ENCODE measurements at places on chromosomes 6 and 20. TPM values are rescaled to one million over a fixed set of nuclear protein-coding genes. Genes with fewer than 3 reads are reported as not detected.

ANGPT4 gene
- 0.02 TPM for total RNA-seq

TMEM170B gene
- 1.2 TPM for total RNA-seq

PLAGL1 gene
- 7.1 TPM for total RNA-seq

TRIM31 gene
- total RNA-seq, result 0.03 TPM

LPIN3 gene
- 0.07 TPM for total RNA-seq

CST7 gene
- total RNA-seq, result 1.0 TPM

CCN6 gene
- total RNA-seq, result not detected

F13A1 gene
- not detected for total RNA-seq

DNA sequence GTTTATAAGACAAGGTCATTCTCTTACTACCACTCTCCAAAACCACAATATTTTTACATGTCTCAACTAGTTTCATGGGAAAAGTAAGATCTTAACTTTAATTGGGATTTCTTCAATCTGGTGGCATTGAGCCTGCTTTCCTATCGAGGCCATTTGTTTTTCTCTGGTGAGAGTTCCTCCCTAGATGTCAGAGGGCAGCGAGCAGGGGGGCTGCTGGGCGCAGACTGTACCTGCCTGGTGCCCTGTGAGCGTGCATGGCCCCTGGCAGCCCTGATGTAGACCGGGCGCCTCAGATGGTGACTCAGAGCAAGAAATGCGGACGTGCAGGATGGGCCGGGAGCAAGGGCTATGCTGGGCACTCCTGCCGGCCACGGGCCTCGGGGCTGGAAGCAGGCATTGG is 27.2 kb downstream of the ERMARD start:
- no peak for DNase-seq

- DNase-seq, result no peak
These were observed 1.2 kb downstream of the GPR6 start for GRCh38 chr6:109979033-109979921.

DNA sequence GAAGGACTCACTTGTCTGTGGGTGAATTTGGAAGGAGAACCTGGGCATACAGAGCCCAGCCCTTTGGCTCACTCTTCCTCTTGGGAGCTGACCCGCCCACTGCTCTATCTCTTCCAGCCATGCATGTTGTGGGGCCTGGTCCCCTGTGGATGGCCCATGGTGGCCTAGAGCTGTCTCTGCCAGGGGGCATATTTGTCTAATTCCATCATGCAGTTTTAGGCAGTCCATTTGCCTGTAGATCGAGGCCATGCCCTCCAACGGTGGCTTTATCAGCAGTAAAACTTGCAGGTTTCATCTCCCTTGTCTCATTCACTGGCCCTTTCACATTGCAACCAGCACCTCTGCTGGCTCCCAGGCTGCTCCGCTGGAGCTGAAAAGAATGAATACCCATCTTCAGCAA is 12.9 kb upstream of the EZR start:
- DNase-seq, result no peak

- DNase-seq, result peak; percentile 35
These were observed 573 bp downstream of the SNX3 start for GRCh38 chr6:108260126-108260808.

DNA sequence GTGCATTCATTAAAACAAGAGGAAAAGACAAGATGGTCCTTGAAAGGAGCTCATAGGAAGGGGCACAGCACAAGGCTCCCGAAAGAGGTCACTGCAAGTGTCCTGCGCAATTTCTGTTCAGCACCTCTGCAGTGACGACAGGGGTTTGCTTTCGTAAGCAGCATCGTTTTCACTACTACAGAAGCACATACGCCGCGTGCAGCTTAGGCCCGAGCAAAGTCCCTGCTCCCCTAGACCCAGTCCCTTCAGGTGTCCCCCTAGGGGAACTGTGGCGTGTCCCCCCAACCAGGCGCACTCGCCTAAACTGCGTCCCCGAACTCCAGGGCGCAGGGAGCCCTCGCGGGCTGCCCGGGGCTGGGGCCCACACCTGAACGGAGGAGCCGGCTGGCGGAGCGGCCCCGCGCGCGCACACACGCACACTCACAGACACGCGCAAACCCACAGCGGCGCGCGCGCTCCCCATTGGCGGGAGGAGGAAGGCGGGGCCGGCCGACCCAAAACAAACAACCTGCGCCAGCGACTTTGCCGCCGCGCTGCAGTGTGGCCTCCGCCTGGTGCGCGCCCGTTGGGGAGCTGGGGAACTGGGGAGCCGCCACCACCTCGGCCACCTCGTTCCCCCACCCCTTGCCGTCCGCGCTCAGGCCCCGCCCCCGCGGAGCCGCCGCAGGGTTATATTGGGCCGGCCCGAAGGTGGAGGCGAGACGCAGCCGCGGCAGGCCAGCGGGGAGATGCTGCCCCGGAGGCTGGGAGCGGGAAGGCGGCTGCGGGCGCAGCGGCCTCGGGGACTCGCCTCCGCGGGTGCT is at the start of gene FOXQ1:
TSS of gene FOXQ1 (plus strand) at position 699 of the 803 bp plus-strand sequence. CDS start 607 bp downstream, outside the sequence.
- DNase-seq, result no peak

- DNase-seq, result no peak
These were observed 16.9 kb upstream of the SLC16A10 start for GRCh38 chr6:111070105-111071005.

GRCh38 chr6:46772762-46773161 is 20.4 kb upstream of the MEP1A start:
- DNase-seq, result no peak

- DNase-seq, result no peak
These were observed 84.9 kb downstream of the SOBP start for GRCh38 chr6:107574856-107575255.

DNA sequence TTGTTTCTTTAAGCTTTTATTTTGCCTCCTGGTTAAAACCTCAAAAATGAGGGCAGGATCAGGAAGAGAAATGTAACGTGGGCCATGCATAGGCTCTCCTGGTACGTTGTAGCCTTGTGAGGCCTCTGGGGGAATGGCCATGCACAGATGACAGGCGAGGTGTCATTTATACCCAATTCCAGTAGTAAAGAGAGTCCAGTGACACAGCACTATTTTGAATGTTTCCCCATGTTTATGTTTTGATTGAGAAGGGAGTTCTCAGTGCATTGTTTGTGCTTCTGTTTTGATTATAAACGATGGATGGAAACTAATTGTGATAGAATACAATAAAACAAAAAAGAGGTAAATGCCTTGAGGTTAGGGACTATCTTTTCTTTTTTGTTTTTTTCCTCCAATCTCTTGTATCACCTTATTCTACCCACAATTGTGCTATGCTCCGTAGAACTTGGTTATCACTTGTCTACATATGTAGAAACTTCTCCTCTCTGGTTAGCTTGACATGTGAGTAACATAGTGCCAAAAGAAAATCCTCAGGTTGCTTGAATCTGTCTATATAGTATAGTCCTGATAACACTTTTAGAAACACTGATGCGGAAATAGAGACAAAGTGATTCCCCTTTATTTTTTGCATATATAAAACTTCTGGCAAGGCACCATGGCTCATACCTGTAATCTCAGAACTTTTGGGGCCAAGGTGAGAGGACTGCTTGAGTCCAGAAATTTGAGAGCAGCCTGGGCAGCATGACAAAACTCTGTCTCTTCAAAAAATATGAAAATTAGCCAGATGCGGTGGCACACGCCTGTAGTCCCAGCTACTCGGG is 6.9 kb upstream of the SMIM28 start:
- no peak for DNase-seq

- DNase-seq, result no peak
These were observed 1049.8 kb upstream of the FLRT3 start for GRCh38 chr20:15387228-15387627.

DNA sequence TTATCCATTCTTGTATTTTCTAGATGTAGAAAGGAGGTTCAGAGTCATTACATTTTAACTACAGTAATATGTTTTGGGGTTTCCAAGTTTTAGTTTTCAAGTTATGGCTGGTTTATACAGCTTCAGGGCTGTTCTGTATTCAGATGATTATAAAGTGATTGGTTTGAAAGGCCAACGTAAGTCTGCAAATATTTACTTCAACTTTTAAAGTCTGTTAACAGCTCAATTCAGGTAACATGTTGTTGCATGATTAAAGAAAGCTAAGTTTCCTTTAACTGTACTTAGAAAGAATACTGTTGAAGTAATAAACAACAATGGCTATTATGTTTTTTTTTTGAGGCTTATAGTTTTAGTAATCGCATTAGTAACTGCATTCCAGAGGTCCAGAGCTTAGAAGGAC is 22.8 kb upstream of the GCLC start:
- DNase-seq, result no peak

- peak; percentile 84 for DNase-seq
These were observed 501.4 kb downstream of the BCKDHB start for GRCh38 chr6:80607811-80608391.

DNA sequence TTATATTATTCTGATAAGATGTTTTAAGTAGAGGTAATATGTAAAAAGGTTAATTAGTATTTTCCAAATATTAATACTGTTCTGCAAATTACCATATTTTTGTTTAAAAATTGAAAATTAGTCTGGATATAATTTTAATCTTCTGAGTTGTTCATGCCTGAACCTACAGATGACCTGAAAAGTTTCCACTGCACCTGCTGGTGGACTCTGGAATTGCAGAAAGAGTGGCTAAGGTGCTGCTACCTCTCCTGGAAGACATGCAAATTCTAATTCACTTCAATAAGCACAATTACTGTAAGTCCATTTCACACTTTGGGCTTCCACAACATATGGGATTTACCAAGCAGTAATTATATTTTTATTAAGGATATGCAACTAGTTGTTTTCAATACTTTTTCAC is 77.7 kb upstream of the OLIG3 start:
- DNase-seq, result peak; percentile 27

DNA sequence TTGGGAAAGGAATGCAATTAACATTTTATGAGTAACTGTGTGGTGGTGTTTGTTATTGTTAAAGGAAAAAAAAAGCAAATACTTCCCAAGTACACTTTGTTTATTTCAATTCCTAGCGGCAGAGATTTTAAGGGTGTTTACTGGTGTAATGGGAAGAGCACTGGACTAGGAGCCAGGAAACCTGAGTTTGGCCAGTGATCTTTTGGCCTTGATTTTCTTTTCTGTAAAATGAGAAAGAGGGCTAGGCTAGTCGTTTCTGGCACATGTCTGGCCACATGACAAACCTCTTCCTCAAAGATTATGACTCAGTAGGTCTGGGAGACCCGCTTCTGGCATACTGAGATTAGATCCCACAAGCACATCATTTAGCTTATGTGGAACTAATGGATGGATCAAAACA is 428.1 kb upstream of the NOX3 start:
- DNase-seq, result peak; percentile 11

- DNase-seq, result no peak
These were observed 243.3 kb downstream of the EPHA7 start for GRCh38 chr6:93176070-93176469.

DNA sequence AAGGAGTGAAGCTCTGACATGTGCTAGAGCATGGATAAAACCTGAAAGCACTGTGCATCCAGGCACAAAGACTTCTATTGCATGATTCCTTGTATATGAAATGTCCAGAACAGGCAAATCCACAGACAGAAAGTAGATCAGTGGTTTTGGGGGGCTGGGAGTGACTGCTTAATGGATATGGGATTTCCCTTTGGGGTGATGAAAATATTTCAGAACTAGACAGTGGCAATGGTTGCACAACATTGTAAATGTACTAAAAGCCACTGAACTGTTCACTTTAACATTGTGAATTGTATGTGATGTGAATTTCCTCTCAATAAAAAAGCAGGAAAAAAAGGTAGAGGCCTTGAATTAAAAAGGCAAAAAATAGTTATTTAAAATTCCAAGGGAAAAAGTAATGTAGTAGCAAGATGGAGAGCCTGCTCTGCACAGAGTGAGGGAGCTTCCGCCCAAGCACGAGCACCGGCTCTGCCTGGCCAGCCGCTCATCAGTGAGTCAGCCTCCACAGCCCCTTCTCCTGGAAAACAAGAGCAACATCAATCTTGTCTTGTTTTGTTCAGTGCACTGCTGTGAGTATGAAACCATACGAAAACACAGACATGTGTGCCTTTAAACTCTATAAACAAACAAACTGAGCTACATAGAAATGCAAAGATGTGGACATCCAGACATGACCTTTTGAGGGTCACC is 74.6 kb upstream of the THBS2 start:
- DNase-seq, result peak; percentile 69

DNA sequence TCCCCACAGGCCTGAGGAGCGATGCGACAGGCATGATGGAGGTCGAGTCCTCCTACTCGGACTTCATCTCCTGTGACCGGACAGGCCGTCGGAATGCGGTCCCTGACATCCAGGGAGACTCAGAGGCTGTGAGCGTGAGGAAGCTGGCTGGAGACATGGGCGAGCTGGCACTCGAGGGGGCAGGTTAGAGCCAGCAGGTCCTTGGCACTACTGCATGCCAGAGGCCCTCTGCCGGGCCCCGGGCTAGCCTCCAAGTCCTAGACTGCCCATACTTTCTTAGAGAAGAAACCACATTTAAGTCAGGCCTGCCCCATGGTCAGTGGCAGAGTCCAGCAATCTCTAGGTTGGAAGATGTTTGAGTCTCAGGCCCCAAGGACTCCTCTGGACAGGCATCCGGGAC is 32.1 kb downstream of the PKIG start:
- DNase-seq, result no peak

DNA sequence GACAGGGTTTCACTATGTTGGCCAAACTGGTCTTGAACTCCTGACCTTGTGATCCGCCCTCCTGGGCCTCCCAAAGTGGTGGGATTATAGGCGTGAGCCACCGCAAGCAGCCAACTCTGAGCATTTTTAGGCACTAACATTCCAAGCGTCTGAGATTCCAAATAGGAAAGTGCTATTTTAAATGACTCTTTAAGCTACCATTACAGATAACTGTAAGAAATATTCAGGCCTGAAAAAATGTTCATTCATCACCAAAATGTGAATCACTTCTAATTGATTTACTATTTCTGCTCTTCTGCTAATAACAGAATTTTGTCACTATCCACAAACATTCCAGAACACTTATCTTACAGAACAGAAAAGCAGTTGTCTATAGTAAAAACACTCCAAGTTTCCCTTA is 106.5 kb downstream of the BACH2 start:
- no peak for DNase-seq

- peak; percentile 59 for DNase-seq
These were observed 137.9 kb upstream of the RNF24 start for GRCh38 chr20:4153251-4153650.

DNA sequence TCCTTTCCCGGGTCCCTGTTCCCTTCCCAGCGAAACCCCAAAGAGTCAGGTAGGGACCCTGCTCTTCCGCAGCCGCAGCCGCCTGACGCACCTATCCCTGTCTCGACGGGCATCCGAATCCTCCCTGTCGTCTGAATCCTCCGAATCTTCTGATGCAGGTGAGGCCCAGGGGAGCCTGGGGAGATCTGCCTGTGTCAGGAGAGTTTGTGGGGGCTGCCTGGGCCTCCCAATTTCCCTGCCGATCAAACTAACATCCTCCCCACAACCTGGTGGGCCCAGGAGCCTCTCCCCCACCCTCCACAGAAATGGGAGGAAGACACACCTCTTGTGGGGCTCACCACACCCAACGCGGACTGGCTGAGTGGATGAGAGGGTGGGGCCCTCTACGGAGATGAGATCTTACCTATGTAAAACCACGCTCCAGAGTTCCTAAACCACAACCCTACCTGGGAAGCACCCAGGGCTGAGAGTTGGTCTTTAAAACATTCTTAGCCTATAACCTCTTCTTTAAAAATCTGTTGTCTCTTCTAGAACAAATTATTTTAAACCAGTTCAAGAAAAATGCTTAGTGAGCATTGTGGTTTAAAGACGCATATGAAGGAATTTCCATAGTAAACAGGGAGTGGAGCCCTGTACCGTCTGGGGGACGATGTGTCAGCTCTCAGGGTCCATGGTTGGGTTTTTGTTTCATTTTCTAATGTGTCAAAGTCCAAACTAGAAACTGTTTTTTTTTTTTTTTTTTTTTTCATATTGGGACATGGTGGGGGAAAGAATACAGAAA is 1.7 kb downstream of the CDC25B start:
- no peak for DNase-seq

Data from HT1080 (cell line).